ENCODE measurements at places on chromosomes 3 and 15. TPM values are rescaled to one million over a fixed set of nuclear protein-coding genes. Genes with fewer than 3 reads are reported as not detected.

Gene RTP3
- total RNA-seq: not detected

Gene CYP1A2
- total RNA-seq: not detected

Gene SPINK8
- not detected for total RNA-seq

Gene CCR9
- not detected for total RNA-seq

Gene CCR2
- not detected for total RNA-seq

Measured in endothelial cell of coronary artery (primary cell).